Fibroblast of upper back skin (primary cell): ENCODE measurements at places on chromosomes 16 and 17.

DNA sequence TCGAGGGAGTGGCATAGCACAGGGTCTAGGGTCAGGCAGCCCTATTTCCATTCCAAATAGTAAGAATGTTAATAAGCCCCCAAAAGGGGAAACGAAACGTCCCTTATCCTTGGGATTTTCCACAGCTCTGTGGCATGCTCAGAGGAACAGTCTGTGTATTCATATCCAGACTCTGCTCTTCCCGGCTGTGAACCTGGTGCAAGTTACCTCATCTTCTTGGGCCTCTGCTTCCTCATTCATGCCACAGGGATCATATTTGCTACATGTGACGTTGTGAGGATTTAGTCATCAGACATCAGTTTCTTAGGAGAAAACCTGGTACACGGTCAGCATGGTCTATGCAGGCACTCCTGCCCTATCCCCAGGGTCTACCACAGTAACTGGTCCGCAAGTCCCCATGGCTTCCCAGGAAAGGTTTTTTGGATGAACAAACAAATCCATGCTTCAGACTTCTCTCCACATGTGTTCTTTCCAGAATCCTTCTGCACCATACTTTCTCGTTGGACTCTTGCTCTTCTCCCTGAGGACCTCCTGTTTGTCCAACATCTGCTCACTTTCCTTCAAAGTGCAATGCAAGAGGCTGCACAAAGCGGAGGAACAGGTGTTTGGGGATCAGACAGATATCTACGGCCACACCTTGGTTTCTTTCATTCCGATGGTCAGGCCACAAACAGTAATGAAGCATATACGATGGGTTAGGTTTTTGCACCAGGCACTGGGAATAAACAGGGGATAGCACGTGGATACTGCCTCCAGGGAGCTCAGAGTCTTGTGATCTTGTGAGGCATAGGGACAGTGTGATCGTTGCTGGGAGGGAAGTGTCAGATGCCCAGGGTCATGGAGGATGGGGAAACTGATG lies 17.7 kb downstream of the GLP2R start:
- DNase-seq = no peak

- no peak for DNase-seq
Measured at GRCh38 chr17:67041941-67042899, 2.1 kb upstream of the CACNG1 start.

- no peak for DNase-seq
Measured at GRCh38 chr17:19641687-19642372, 6.7 kb upstream of the ALDH3A2 start.

DNA sequence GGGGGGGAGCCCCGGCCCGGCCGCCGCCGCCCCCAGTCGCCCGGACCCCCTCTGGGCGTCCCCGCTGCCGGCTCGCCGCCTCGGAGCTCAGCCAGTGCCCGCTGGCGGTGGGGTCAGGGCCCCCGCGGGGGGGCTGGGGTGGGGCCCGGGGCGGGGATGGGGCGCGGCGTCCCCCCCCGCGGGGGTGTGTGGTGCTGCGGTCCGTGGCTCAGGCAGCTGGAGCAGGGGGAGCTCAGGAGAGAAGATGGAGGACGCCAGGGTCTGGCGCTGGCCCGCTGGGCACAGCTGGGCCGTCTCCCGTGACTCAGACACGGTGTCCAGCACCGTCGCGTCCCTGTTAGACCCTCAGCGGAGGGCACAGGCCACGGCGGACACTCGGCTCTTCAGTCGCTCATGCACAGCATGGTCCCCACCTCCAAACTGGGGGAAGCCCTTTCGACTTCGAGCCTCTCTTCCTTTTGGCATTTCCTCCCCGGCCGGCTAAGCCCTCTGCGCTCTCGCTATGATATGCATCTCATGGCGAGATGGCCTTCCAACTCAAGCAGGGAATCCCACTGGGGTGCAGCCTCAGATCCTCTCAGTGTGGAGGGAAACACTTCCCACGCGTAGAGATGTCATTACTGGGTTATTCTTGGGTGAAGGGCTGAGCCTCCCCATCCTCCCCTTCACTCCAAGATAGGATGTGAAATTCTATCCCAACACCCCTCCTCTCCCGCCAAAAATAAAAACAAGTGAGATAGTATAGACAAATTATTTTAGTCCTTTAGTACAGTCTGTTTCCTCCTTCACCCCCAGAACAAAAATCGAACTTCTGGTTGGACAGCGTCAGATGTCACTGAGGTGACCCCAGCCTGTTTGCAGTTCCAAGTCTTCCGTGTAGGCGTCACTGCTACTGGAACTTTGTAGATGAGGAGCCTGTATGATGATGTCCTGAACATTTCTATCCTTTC lies 522 bp upstream of the VEZF1 start:
- peak; percentile 63 for DNase-seq

- DNase-seq = no peak
Measured at GRCh38 chr16:14345512-14346115, 274.5 kb downstream of the MRTFB start.

DNA sequence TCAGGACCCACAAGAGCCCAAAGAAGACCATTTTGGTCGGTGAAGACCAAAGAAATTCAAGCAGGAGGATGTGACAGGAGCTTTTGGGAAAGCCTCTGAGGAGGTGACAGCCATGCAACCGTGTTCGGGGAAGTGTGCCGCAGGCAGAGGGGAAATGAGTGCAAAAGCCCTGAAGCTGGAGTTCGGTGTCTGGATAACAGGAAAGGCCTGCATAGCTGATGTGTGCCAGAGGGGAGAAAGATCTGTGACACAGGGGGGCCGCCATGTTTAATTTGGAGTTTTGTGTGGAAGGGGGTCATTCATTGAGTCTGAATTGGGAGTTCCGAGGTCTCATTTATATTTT lies 870 bp upstream of the ZC3H7A start:
- DNase-seq = no peak

DNA sequence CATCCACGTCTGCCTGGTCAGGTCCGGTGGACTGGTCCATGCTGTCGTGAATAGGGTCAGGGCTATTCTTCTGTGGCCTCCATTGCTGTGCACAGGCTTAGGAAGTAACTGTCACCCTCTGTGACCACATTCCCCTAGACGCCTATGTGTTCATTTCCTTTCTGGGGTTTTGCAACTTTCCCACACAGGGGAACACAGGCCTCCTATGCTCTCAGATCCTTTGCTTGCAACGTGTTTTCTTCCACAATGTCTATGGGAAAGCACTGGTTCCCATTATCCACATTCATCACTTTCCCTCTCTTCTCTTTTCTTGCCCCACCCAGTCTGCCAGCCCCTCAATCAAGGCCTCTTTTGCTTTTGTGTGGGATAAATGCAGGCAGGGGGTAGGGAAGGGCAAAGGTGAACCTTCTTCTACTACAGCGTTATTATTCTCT lies 43.2 kb upstream of the DNAJA2 start:
- DNase-seq = no peak

- no peak for DNase-seq
Measured at GRCh38 chr16:72210072-72210471, 38.1 kb upstream of the PMFBP1 start.

DNA sequence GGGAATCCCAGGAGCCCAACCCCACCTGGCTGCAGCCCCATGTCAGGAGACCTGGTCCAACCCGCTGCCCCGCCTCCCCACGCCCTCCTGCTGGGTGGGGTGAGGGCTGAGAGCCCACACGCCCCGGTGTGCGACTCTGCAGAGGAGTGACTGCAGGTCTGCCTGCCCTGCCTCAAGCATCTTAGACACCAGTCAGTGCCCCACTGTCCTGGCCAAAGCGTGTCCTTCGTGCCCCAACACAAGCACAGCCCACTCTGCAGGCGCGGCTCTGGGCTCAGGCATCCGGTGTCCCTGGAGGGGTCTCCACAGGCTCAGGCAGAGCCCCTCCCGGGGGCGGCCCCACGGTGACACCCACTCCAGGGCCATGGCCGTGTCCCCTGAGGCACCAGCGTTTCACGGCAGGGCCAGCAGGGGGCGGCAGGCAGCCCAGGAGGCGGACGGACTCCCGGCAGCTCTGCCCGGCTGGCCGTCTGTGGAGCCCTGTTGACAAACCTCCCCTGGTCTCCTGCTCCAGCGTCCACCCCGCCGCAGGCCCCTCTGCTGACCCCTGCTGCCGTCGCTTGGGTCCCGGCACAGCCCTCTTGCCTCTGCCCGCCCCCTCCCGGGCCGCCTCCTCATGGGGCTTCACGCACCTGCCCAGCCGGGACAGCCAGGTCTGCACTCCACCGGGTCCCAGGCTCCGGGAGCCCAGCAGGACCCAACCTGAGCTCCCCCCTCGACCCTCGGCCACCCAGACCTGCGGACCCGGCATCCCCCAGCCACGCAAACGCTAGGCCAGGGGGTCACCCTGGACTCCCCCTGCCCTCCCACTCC lies 8.6 kb upstream of the UBE2I start:
- peak; percentile 32 for DNase-seq

GRCh38 chr17:39751016-39751543 lies 13.3 kb downstream of the GRB7 start:
- no peak for DNase-seq

GRCh38 chr16:66486199-66486772 lies 59.2 kb downstream of the BEAN1 start:
- DNase-seq = no peak

GRCh38 chr16:23650674-23651416 lies 9.6 kb downstream of the DCTN5 start:
- no peak for DNase-seq

GRCh38 chr17:29115435-29115834 lies 64.8 kb downstream of the MYO18A start:
- DNase-seq = no peak

DNA sequence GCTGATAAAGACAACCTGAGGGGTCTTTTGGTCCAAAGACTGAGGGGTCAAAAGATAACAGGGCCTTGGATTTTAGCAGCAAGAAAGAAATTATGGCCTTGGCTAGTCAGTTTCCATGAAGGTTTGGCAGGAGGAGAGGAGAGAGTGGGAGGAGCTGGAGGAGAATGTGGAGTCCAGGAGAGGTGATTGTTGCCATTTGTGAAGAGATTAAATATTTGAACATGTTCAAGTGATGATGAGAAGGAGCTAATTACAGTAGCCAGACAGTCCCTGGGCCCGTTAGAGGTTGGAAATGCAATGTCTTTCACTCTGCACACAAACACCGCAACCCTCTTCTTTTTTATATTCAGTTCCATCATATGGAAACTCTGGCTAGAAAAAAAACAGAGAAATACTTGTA lies 68.6 kb downstream of the TNRC6C start:
- no peak for DNase-seq

DNA sequence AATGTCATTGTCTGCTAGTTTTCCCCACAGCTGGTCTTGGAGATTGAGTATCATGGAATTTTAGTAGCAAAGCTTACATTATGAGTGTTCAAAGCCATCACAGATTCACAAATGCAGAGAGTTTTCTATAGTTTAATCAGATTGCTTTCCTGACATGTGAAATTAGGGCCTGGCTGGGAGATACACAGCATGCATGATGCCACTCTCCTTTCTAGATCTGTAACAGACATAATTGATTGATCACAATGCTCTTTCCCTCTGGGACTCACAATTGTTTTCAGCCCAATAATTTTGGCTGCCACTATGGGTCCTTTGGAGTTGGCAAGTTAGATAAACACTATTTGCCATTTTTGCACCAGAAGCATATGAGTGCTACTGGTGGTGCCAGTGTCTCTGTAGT lies 132.5 kb downstream of the SPACA3 start:
- no peak for DNase-seq

DNA sequence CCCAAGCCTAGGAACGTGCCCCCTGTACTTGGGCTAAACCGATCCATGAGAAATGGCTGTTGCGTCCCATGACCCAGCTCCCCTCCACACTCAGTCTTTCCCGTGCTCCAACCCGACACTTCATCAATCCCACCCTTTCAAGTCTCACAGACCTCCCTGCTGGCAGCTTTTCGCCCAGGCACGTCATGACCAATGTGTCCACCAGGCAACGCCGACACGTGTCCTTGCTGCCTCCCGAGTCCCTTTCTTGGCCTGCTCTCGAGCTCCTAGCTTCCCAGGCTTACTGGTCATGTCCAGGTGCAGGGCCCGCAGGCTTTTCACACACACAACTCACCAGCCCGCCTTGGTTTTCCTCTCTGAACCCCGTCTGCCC lies 12.2 kb downstream of the MNT start:
- no peak for DNase-seq

DNA sequence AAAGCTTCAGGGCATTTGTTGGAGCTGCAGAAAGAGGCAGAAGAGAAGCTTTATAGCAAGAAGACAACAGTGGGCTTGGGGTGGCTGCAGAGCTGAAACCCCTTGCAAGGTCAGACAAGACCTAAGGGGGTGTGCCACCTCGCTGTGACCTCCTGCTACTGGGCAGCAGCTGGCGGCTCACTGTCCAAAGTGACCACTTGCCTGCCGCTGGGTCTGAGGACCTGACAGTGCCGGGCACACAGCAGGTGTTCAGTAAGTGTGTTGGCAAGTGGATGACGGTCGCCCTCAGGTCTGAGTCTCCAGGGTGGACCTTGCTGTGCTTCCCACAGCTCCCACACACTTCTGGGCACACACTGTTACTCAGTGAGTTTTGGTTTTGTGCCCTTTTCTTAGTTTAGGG lies 336.5 kb downstream of the C16orf95 start:
- no peak for DNase-seq

GRCh38 chr17:1755252-1755826 lies 6.5 kb upstream of the SERPINF1 start:
- no peak for DNase-seq

DNA sequence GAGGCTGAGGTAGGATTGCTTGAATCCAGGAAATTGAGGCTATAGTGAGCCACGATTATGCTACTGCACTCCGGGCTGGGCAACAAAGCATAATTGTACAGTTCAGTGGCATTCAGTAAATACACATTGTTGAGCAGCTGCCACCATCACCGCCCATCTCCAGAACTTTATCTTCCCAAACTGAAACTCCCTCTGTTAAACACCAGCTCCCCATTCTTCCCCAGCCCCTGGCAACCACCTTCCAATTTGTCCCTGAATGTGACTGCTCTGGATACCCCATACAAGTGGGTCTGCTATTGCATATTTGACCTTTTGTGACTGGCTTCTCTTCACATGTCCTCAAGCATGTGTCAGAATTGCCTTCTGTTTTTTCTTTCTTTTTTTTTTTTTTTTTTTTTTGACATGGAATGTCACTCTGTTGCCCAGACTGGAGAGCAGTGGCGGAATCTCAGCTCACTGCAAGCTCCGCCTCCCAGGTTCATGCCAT lies 2.9 kb downstream of the RPL38 start:
- no peak for DNase-seq

GRCh38 chr16:4898811-4899473 lies 38.0 kb downstream of the PPL start:
- no peak for DNase-seq

- no peak for DNase-seq
Measured at GRCh38 chr17:1331708-1332107, 52.2 kb downstream of the TRARG1 start.

DNA sequence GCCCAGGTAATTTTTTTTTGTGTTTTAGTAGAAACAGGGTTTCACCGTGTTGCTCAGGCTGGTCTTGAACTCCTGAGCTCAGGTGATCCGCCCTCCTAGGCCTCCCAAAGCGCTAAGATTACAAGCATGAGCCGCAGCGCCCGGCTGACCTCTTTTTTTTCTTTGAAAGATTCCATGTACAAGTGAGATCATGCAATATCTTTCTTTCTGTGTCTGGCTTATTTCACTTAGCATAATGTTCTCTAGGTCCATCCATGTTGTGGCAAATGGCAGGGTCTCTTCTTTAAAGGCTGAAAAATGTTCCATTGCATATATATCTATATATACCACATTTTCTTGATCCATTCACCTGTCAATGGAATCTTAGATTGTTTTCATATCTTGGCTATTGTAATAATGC lies 255.0 kb upstream of the MYOCD start:
- DNase-seq = no peak
